ENCODE measurements at places on chromosomes 6 and 20.

GRCh38 chr6:80540700-80541099 is 434.2 kb downstream of the BCKDHB start:
- no peak for DNase-seq

- no peak for DNase-seq
Measured at GRCh38 chr6:100404051-100404450, 60.7 kb downstream of the SIM1 start.

- DNase-seq = peak; percentile 25
Measured at GRCh38 chr20:17873410-17874270, 95.0 kb downstream of the SNX5 start.

GRCh38 chr6:107419733-107420132 is 39.6 kb downstream of the PDSS2 start:
- no peak for DNase-seq

- no peak for DNase-seq
Measured at GRCh38 chr6:36826520-36827227, 12.6 kb downstream of the CPNE5 start.

DNA sequence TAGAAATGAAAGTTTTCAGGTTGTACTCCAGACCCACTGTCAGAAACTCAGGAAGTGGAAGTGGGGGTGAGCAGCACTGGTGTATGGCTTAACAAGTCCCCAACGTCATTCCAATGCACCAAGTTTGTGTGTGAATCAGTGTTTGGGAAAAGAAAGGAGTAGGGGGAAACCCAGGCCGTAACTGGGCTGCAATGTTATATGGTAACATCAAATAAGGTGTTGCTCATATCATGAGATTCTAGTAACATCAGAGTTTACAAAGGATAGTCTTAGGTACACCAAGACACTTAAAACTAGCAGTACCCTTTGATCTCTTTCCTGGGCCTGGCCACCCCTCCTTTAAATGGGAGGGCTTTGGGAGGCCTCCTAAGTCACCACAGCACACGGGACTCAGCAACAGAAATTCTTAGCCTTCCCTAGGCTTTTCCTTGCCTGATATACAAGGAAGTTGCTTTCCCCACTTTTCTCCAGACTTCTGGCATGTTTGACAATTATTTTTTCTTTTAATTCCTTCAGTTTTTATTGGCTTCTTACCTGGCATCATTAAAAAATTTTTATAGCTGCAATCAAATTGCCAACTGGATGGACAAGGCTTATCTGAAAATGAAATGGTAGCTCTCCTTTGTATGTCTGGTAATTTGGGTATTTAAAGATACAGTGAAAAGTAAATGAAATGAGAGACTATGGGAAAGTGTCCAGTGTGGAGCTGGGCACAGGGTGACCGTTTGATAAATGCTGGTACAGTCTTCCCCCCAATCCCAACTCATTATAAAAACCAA is 15.1 kb downstream of the E2F3 start:
- DNase-seq = no peak

- no peak for DNase-seq
Measured at GRCh38 chr20:50745634-50746137, 14.3 kb downstream of the PARD6B start.

DNA sequence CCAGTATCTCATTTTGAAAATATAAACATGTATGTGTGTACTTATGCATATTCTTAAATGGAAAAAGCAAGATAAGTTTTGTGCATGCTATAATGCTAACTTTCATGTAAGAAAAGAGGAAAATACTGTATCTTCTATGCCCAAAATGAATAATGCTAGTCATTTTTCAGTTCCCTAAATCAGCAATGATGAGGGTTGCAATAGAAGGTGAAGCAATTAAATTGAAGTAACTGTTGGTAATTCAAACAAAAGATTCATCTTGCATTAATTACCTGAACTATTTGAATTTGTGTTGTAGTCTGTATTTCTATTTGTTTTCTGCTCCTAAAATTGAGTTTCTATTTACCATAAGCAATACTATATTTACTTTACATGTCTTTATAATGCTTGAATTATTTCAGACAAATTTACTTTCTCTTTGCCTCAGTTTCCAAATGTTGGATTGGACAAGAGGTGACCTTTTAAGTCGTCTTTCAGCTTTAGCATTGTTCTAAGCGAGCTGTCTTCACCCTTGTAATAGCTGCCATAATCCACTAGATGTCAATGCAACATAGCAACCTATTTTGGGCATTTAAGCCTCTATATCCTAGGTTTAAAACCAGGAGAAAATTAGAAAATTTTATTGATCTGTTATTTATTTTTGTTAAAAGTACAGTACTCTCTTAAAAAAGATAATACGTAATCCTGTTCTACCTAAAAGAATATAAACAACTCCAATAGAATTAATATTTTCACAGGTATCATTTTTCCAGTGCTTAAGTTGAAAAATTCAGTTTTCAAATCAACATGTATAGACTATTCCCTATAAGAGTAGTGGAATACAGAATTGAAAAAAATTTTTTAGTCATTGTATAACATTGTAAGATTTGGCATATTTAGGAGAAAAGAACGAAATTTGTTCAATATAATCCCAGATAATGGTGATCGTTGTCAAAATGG is 52.3 kb upstream of the IFNGR1 start:
- no peak for DNase-seq

GRCh38 chr6:47298475-47298874 is 11.2 kb downstream of the TNFRSF21 start:
- DNase-seq = no peak

- DNase-seq = peak; percentile 7
Measured at GRCh38 chr20:3420211-3420707, 12.8 kb upstream of the DNAAF9 start.

- DNase-seq = no peak
Measured at GRCh38 chr6:144602523-144603180, 317.5 kb downstream of the UTRN start.

DNA sequence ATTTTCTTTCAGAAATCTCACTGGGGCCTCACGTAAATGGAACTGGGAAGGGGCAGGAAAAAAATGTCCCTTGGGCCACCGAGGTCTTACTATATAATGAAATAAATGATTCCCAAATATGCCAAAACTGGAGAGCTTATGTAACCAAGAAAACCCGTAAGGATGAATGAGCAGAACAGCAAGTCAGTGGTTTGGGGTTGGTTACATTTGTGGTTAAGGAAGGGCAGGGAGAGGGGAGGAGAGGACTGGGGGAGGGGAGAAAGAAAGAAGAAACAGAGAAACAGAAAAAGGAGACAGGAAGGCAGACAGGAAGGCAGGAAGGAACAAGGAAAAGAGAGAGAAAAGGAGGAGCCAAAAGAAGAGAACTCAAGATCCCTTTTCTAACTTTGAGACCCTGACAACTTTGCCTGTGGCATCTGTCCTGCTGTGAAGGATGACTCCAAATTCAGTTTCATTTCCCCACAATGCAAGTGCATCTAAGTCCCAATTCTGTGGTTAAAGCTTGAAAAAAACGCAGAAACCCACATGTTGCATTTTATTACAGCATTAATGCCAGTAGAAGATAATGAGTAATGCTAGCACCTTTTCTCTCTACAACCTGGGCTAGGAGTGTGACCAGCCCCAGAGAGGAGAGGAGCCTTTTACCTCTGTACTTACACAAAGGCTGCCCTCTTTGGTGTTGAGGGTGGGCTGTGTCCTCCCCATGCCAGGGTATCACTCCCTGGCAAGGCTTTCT is 10.8 kb upstream of the ARMC2 start:
- DNase-seq = no peak

DNA sequence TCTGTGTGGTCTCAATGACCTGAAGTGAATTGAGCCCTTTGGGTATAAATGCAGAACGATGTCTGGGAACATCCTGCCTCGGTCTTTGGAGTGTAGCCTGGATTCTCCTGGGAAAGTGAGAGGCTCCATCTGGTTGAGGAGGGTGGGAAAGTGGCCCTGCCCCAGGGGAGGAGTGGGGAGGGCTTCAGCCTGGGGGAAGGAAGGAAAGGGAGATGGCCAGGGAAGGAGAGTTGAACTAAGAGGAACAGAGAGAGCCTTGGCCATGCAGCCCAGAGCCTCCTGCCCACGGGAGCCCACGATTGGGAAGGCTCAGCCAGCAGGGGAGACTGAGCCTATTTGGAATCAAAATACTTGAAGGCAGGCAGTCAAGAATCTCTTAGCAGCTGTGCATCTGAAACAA is 2.3 kb upstream of the EPB41L1 start:
- DNase-seq = no peak

DNA sequence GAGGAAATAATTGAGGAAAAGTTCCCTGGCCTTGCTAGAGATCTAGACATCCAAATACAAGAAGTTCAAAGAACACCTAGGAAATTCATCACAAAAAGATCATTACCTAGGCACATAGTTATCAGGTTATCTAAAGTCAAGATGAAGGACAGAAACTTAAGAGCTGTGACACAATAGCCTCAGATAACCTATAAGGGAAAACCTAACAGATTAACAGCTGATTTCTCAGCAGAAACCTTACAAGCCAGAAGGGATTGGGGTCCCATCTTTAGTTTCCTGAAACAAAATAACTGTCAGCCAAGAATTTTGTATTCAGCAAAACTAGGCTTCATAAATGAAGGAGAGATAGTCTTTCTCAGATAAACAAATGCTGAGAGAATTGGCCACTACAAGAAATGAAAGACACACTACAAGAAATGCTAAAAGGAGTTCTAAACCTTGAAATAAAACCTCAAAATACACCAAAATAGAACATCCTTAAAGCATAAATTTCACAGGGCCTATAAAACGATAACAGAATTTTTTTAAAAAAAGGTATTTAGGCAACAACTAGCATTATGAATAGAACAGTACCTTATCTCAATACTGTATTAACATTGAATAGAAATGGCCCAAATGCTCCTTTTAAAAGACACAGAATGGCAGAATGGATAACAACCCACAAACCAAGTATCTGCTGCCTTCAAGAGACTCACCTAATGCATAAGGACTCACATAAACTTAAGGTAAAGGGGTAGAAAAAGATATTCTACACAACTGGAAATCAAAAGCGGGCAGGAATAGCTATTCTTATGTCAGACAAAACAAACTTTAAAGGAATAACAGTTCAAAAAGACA is 9.7 kb downstream of the RNGTT start:
- DNase-seq = no peak

- no peak for DNase-seq
Measured at GRCh38 chr6:39055661-39056060, 7.1 kb downstream of the GLP1R start.

GRCh38 chr20:37640600-37641561 is 52.9 kb upstream of the CTNNBL1 start:
- no peak for DNase-seq

DNA sequence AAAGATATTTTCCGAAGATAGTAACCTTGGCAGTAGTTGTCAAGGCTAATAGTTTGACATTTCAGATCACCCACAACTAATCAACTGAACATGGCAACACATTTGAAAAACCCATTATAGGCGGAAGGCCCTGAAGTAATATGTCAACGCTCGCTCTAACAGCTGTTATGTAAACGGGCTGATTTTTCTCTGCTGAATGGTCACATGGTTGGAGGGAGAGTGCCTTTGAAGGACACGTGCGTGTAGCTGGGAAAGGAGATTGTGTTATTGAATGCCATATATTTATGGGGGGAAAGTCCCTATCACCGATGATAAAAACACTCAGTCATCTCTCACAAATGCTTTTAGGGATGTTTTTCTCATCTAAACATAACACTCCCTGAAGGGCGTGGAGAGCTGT is 160.0 kb upstream of the RALGAPA2 start:
- DNase-seq = no peak

GRCh38 chr6:128068119-128068479 is 167.2 kb upstream of the THEMIS start:
- DNase-seq = no peak

- no peak for DNase-seq
Measured at GRCh38 chr6:131949620-131949908, 1.6 kb downstream of the CCN2 start.

DNA sequence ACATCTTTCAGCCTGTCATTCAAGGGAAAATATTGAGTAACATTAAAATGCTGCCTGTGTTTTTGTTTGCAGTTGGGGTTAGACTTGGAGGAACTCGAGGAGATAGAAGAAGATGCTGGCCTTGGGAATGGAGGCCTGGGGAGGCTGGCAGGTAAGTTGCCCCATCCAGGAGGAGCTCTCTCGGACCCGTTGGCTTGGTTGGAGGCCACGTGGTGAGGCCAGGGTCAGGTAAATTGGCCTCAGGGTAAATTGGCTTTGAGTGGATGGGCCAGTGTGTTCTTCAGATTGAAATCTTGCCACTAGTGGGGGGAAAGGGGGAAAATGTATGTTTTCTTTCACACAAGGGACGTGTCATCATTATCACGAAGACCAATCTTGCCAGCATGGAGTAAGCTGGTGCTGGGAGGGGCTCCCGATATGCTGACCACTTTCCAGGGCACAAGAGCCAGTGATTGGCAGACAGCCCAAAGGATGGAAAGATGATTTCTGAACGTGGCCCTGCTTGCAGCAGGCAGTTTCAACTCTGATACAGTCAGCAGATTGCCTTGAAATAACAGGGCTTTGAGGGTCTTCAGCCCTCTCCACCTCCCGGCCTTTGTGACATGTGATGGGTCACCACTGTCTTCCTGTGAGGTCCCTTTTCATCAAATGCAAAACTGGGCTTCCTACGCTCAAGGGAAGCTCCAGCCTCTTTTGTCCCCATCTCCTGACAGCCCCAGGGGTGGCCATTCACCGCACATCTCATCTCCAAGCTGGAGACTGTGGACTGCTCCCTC is 21.4 kb downstream of the PYGB start:
- no peak for DNase-seq

DNA sequence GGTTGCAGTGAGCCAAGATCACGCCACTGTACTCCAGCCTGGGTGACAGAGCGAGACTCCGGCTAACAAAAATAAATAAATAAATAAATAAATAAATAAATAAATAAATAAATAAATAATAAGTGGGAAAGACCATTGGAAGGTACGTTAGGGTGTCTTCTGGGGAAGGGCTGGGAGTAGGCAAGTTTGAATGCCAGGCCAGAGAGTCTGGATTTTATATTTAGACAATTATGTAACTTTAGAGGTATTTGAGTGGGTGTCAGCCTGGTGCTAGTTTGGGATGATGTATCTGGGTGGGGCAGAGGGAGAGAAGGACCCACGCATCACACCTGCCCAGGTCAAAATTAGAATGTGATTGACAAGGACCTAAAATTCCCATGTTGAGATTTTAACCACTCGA is 108.5 kb upstream of the PRND start:
- no peak for DNase-seq

- no peak for DNase-seq
Measured at GRCh38 chr6:163200289-163200688, 214.2 kb upstream of the QKI start.

- peak; percentile 5 for DNase-seq
Measured at GRCh38 chr6:25490018-25490801, 161.8 kb upstream of the SCGN start.

- DNase-seq = no peak
Measured at GRCh38 chr6:114179411-114179810, 163.4 kb downstream of the HS3ST5 start.

DNA sequence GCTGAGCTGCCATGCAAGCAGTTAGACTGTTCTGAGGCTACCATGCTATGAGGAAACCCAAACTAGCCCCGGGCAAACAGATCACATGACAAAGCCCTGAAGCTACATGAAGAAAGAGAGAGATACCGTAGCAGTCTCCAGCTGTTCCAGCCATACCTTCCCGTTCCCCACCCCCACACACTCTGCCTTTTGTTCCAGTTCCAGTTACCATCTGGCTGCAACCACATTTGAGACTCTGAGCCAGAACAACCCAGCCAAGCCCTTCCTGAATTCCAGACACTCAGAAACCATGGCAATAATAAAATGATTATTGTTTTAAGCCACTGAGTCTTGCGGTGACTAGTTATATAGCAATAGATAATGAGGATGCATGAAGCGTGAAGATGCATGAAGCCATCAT is 28.3 kb downstream of the RIN2 start:
- DNase-seq = no peak

GRCh38 chr20:25195962-25196785 is 662 bp downstream of the ENTPD6 start:
- no peak for DNase-seq

GRCh38 chr6:32337186-32337805 is 34.4 kb downstream of the TSBP1 start:
- DNase-seq = no peak

Measured in hypothalamus (tissue), 51 donors.